ENCODE measurements at places on chromosomes 6 and 20.
A peak's percentile ranks its signal among the peaks of the same experiment; 100 is the strongest.

DNA sequence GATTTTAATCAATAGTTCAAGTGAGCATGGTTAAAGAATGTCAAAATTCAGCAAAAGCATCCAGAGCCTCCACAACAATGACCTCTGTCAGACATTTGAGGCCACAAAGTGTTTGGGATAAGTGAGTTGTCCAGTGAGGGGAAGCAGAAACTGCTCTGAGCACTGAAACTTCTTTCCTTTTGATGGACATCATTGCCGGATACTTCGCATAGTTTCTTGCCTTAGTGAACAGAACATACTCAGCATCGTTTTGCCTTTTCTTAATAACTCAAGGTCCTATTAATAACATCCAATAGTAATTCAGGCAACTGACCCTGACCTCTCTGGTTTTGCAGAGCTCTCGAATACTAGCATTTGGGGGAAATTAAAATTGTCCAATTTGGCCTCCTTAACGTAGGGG is 78.6 kb downstream of the EDN3 start:
- DNase-seq: no peak

- peak; percentile 87 for DNase-seq
These were observed 262.7 kb downstream of the CD83 start for GRCh38 chr6:14380086-14380820.

- DNase-seq: no peak
These were observed 56.6 kb downstream of the SNX14 start for GRCh38 chr6:85537055-85537494.

DNA sequence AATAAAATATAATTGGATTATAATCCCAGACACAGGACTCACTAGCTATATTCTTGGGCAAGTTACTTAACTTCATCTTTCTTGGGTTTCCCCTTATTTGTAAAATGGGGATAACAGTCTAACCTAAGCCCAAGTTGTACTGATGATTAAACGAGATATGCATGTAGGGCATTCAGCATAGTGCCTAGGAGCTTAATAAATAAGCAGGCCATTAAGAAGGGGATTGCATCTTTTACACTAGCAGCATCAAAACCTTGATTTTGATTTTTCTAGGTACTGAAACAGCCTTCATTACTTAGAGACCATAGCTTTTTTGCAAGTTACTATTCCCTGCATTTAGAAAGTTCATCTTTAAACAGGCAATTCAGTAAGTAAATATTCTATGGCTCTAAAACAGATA is 2.2 kb upstream of the QKI start:
- DNase-seq: no peak

- DNase-seq: no peak
These were observed 317.5 kb downstream of the UTRN start for GRCh38 chr6:144602523-144603180.

DNA sequence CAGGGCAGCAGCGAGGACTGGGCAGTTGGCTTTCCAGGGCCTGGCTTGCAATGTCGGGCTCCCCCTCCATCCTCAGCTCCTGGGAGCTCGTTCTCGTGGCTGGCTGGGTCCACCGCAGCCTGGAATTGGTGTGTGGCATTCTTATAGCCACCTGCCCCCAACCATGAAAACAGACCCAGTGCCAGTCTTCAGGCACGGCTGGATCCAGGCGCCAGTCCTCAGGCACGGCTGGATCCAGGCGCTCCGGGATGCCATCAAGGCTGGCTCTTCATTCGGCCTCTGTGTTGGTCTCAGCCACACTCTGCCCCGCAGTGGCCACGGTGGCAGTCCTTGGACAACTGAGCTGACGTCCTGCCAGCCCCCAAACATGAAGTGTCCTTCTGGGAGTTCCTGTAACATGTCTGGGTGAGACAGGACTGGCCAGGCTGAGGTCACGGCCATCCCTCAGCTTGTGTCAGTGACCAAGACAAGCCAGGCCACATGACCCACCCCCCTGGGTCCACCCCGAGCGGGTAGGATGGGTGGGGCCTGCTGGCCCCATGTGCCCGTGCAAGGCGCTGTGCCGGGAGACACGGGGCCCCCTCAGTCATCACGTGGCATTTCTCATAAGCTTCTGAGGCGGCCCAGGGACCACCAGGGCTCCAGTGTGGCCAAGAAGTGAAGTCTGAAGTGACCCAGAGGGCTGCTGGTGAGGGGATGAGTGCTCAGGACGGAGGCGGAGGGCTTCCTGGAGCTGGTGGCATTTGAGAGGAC is 99.0 kb downstream of the TAF4 start:
- no peak for DNase-seq

All from neuronal stem cell (in vitro differentiated cells).